ENCODE measurements at places on chromosomes 3 and 15. TPM values are rescaled to one million over a fixed set of nuclear protein-coding genes. Genes with fewer than 3 reads are reported as not detected.

The ZIC4 gene
- total RNA-seq = not detected

The SERPINI1 gene
- total RNA-seq = 15.7 TPM

The IFT80 gene
- total RNA-seq = 10.8 TPM

The CYP8B1 gene
- not detected for total RNA-seq

The ATP13A5 gene
- total RNA-seq = 0.08 TPM

The CCDC39 gene
- 0.09 TPM for total RNA-seq

The RBP2 gene
- total RNA-seq = not detected

The ROBO2 gene
- total RNA-seq = 0.88 TPM

The EPHA3 gene
- total RNA-seq = 3.7 TPM

GRCh38 chr15:47383102-47383501 is 334.2 kb upstream of the SEMA6D start:
- no peaks in the 10 kb centered on the region for H3K36me3 ChIP-seq
- DNase-seq = no peak
- no peak overlapping the region for H3K27ac ChIP-seq
- H3K27me3 ChIP-seq = no peaks in the 10 kb centered on the region
- H3K4me1 ChIP-seq = no peaks in the 10 kb centered on the region
- no peak overlapping the region for H3K4me3 ChIP-seq

- H3K27me3 ChIP-seq = no peaks in the 10 kb centered on the region
- DNase-seq = no peak
- no peaks in the 10 kb centered on the region for H3K36me3 ChIP-seq
- H3K4me3 ChIP-seq = no peak overlapping the region
- no peaks in the 10 kb centered on the region for H3K4me1 ChIP-seq
Measured at GRCh38 chr3:48190911-48191310, 2.7 kb upstream of the CDC25A start.

GRCh38 chr3:16842272-16843270 is 42.2 kb upstream of the PLCL2 start:
- H3K27me3 ChIP-seq = no peaks in the 10 kb centered on the region
- peaks cover 43% of the 10 kb centered on the region for H3K4me1 ChIP-seq
- no peaks in the 10 kb centered on the region for H3K36me3 ChIP-seq
- peak overlapping the region; percentile 6 for H3K27ac ChIP-seq

DNA sequence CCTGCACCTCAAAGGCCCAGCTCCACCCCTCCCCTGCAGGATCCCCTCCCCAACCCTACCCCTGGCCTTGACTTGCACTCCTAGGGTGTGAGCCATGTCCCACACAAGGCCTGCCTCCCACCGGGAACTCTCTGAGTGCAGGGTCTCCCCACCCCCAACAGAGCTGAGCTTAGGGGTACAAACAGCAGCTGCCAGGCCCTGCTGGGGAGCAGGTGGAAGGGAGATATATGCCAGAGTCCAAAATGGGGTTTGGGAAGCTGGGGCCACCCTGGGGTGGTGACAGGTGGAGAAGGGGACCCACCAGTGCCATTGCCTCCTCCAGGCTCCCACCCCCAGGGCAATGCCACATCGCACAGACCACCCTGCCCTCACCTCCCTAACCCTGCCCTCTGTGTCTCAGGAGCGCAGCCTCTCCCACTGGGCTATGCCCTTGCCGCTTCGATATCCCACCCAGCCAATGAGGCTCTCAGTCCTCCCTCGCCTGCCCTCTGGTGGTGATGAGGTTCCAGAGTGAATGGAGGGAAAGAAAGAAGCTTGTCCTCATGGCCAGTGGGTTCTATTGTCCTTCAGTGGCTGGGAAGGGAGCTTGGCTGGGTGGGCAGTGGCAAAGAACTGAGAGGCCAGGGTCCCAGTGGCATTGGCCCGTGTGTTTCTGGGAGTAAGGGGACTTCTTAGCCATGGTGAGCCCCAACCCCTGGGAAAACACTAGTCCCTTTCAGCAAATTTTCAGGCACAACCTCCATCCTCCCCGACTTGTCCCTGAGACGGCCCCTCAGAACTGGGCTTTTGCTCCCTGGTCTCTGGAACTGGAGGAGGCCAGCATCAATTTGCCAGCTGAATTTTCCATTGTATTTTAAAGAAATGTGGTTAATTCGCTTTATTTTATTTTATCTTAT is 46.8 kb downstream of the CYP11A1 start:
- H3K4me3 ChIP-seq = no peak overlapping the region
- H3K4me1 ChIP-seq = no peaks in the 10 kb centered on the region
- H3K36me3 ChIP-seq = no peaks in the 10 kb centered on the region

DNA sequence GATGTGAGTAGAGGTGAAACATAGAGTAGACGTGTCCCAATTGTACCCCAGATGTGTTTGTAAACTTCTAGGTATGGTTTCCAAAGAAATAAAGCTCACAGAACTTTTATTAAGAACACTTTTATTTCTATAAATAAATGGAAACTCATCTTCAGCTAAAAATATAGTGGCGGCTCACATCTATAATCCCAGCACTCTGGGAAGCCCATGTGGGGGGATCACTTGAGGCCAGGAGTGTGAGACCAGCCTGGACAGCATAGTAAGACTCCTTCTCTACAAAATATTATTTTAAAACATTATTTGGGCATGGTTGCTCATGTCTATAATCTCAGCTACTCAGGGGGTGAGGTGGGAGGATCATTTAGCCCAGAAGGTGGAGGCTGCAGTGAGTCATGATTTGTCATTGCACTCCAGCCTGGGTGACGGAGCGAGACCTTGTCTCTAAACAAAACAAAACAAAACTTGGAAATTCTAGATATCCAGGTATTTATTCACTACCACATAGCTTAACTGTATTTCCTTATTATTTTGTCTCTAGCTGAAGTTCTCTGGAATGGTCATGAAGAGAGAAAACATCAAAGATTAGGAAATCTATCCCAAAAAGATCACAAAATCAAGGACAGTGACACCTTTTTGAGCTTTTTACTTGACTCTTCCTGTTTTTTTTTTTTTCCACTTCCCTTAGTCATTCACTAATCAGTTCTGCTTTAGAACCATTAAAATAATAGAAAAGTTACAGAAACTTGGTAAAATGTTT is 258.1 kb downstream of the TIGIT start:
- H3K4me1 ChIP-seq = no peaks in the 10 kb centered on the region
- no peak overlapping the region for H3K27ac ChIP-seq
- no peaks in the 10 kb centered on the region for H3K27me3 ChIP-seq
- no peak overlapping the region for H3K4me3 ChIP-seq
- H3K36me3 ChIP-seq = no peaks in the 10 kb centered on the region
- DNase-seq = no peak

GRCh38 chr3:126287171-126287535 is 70.1 kb downstream of the KLF15 start:
- H3K27me3 ChIP-seq = no peaks in the 10 kb centered on the region
- H3K4me3 ChIP-seq = peak overlapping the region; percentile 56
- H3K36me3 ChIP-seq = no peaks in the 10 kb centered on the region
- H3K4me1 ChIP-seq = peaks cover 17% of the 10 kb centered on the region
- H3K27ac ChIP-seq = peak overlapping the region; percentile 33
- DNase-seq = no peak

DNA sequence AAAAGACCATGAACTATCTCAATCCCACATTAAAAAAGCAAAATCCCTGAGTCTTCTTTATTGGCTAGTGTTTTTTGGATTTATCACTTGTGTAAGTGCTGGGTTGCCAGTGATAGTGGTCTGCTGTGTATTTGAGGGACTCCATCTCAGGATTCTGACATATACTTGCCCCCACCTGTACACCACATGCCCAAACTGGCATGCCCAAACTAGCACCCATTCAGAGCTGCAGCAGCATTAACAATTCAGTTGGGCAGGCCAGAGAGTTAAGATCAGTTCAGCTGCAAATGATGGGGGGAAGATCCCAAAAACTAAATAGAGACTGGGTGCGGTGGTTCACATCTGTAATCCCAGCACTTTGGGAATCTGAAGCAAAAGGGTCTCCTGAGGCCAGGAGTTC is 6.3 kb upstream of the TIPIN start:
- H3K4me3 ChIP-seq = no peak overlapping the region
- no peak overlapping the region for H3K27ac ChIP-seq
- DNase-seq = no peak
- H3K27me3 ChIP-seq = no peaks in the 10 kb centered on the region

GRCh38 chr3:60514866-60515265 is 736.4 kb downstream of the FHIT start:
- no peaks in the 10 kb centered on the region for H3K4me1 ChIP-seq
- H3K27ac ChIP-seq = no peak overlapping the region
- no peak for DNase-seq
- no peaks in the 10 kb centered on the region for H3K27me3 ChIP-seq
- no peaks in the 10 kb centered on the region for H3K36me3 ChIP-seq

DNA sequence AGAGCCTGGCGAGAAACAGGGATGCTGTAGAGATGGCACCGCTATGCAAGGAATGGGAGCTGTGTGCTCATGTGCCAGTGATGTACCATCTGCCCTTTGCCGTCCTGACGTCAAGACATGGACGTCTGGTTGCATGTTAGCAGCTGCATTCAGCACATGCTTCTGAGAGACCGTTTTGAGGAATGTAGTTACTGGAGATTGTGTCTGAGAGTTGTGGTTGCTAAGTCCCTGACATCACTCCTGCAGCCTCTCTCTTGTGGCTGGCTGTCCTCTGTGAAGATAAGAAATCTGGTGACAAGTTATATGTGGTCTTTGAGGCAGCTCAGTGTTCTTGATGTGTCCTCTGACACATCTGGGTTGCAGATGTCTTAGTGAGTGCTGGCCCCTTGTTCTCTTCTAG is 165.1 kb downstream of the APBA2 start:
- H3K4me3 ChIP-seq = no peak overlapping the region
- no peaks in the 10 kb centered on the region for H3K36me3 ChIP-seq
- H3K4me1 ChIP-seq = no peaks in the 10 kb centered on the region
- DNase-seq = no peak
- no peaks in the 10 kb centered on the region for H3K27me3 ChIP-seq
- no peak overlapping the region for H3K27ac ChIP-seq

DNA sequence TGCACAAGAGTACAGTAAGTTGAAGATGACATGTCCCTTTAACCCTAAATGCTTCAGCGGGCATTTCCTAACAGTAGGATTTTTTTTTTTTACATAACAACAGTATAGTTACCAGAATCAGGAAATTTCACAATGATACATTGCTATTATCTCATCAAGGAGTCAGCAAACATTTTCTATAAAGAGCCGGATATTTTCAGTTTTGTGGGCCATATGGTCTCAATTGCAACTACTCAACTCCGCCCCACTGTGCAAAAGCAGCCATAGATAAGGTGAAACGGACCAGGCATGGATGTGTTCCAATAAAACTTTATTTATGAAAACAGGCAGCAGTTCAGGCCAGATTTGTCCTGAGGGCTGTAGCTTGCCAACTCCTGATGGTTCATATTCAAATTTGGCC is 130.6 kb downstream of the SMAD6 start:
- H3K4me3 ChIP-seq = no peak overlapping the region
- DNase-seq = no peak
- no peaks in the 10 kb centered on the region for H3K36me3 ChIP-seq

DNA sequence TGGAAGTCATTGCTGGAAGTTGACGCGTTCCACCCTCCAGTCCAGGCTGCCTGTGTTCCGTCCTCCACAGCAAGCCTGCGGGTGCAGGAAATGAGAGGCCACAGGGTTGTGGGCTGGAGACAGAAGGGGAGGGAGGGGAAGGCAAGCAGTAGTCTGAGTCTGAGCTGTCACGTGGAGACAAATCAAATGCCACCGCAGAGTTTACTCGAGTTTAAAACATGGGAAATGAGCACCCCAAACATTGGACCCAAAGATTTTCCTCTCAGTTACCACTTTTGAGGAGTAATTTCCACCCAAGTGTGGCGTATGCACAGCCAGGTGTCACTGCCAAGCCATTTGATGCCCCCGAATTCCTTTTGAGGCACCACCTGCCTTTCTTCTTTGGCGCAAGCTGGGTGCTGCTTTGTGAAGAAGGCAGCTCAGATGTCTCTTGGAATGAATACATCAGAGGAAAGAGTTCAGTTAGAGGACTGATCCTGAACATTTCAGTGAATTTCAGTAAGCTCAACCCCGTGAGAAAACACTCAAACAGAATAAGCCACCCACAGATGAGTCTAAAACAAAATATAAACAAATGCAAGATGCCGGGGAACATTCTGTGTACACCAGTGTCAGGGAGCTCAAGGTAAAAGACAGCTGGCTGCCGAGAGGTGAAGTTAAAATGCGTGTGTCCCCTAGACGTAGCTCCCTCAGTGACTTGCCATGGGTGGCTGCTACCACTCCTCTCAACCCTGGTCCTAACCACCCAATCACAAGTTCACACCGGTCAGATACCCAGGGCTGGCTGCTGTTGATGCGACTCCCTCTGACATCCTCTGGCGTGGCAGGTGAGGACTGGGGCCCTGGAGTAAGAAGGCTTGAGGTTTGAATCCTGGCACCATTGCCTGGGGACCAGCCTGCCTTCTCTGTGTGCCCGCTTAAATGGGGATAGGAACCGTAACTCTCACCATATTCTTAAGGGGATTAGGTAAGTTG is 203.8 kb downstream of the UACA start:
- no peak for DNase-seq
- no peak overlapping the region for H3K4me3 ChIP-seq
- H3K27ac ChIP-seq = no peak overlapping the region
- no peaks in the 10 kb centered on the region for H3K36me3 ChIP-seq

DNA sequence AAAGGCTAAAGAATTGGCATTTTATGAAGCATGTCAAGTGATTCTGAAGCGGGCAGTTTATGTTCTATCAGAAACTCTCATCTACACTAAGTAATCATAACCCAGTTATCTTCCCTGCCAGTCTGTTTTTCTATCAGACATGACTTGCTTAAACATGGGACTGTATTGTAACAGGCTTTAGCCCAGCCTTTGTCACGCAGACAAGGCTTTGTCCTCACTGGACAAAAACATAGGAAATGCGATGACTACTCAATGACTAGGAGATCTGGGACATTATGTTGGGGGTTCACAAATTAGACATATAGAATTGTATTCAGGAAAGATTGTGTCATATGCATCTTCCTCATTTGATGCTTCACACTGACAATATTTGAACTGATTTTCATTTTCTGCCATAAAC is 115.5 kb downstream of the GADL1 start:
- DNase-seq = no peak
- H3K27me3 ChIP-seq = no peaks in the 10 kb centered on the region
- no peaks in the 10 kb centered on the region for H3K4me1 ChIP-seq
- no peak overlapping the region for H3K27ac ChIP-seq
- H3K36me3 ChIP-seq = no peaks in the 10 kb centered on the region
- H3K4me3 ChIP-seq = no peak overlapping the region

- no peaks in the 10 kb centered on the region for H3K36me3 ChIP-seq
- DNase-seq = peak; percentile 34
- peaks cover 11% of the 10 kb centered on the region for H3K4me1 ChIP-seq
- no peaks in the 10 kb centered on the region for H3K27me3 ChIP-seq
- H3K27ac ChIP-seq = peak overlapping the region; percentile 28
- no peak overlapping the region for H3K4me3 ChIP-seq
Measured at GRCh38 chr3:46695177-46695961, 1.9 kb upstream of the ALS2CL start.

GRCh38 chr15:85649372-85649771 is 145.4 kb downstream of the KLHL25 start:
- H3K27ac ChIP-seq = peak overlapping the region; percentile 47
- H3K36me3 ChIP-seq = peaks cover 25% of the 10 kb centered on the region
- no peak for DNase-seq
- H3K4me3 ChIP-seq = no peak overlapping the region
- H3K27me3 ChIP-seq = no peaks in the 10 kb centered on the region

GRCh38 chr3:37450561-37450960 is 276.2 kb upstream of the LRRFIP2 start:
- DNase-seq = no peak
- no peaks in the 10 kb centered on the region for H3K4me1 ChIP-seq
- peaks cover 27% of the 10 kb centered on the region for H3K27me3 ChIP-seq
- H3K36me3 ChIP-seq = no peaks in the 10 kb centered on the region
- no peak overlapping the region for H3K4me3 ChIP-seq

Measured in pancreas (tissue), 10 donors.